ENCODE measurements at places on chromosomes 1 and 21.

DNA sequence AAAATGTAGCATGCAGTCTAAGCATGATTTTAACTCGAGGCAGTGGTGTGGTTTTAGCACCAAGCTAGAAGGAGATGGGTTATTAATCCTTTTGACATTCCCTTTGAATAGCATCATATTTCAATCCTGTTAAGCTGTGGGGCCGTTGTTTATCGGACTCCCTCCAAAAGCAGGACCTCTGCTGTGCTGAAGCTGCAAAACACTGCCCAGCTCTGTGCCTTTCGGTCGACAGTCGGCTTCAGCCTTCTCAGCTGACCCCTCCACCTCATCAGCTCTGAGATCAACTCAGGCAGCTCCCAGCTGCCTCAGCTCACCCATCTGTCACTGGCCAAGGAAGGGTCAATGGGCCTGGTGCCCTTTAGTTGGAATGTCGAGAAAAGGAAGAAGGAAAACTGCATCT is 95.5 kb downstream of the KAZN start:
- DNase-seq, result no peak

DNA sequence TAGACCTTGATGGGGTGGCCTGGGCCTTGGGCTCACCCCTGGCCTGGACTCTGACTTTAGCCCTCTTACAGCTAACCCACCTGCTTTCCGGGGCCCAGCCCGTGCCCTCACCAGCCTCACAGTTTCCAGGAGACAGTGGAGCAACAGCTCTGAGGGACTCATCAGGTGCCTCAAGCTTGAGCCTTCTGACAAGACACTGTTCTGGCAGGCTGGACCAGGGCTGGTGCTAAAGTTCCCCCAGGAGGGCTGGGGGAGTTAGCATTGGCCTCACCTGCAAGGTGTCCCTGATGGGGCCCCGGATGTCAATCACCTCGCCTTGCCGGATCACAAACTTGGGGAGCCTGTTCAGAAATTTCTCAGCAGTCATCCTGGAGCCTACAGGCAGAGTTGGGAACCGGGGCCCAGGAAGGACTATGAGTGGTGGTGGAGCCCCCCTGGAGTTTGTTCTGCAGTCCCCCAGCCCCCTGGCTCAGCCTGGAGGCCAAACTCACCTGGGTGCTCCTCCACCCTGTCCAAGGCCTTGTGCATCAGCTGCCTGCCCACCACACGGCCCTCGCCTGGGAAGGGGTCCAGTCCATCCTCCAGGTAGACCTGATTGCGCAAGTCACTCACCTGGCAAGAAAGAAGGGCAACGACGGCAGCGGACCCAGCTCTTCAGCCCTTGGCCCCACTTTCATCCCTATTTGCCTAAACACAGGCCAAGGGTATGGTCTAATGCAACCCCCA is 4.1 kb downstream of the SH3BGRL3 start:
- DNase-seq, result no peak

GRCh38 chr1:198359024-198359653 is 181.3 kb downstream of the ATP6V1G3 start:
- no peak for DNase-seq

- no peak for DNase-seq
Observed at GRCh38 chr1:186633116-186633515, 47.1 kb downstream of the PTGS2 start.

GRCh38 chr1:202791077-202791747 is 17.0 kb downstream of the KDM5B start:
- DNase-seq, result no peak

- DNase-seq, result no peak
Observed at GRCh38 chr1:197989058-197989457, 71.9 kb downstream of the LHX9 start.
